ENCODE measurements at places on chromosomes 4 and X.

DNA sequence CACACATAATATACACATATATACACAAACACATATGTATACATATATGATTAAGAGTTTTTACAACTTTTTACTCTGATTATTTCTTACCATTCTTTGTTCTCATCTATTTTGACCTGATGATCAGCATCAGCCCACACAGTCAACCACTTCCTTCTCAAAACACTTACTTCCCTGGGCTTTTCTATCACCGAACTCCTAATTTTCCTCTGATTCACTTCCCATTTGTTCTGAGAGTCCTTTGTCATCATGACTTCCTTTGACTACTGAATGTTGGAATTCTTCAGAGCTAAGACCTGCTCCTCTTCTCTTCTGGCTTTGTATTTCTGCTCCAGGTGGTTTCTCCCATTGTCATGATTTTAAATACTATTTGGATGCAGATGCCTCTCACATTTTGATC, 209.5 kb upstream of the AFF2 start:
- no peak for DNase-seq

DNA sequence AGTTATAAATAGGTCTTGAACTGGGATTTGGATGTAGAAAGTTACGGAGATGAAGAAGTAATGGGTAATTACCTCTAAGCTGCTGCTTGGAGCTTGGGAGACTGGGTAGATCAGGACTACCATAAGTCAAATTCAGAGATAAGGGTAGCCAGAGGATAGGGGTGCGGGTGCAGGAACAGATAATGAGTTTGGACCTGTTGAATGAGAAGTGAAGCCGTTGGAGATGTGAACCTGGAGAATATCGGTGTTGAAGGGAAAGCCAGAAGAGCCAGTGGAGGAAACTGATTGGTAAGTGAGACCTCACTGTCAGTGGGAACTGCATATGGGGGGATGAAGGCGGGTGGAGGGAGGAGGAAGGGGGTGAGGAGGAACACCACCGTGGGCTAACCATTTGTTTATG, 618 bp upstream of the FOXO4 start:
- no peak for DNase-seq

DNA sequence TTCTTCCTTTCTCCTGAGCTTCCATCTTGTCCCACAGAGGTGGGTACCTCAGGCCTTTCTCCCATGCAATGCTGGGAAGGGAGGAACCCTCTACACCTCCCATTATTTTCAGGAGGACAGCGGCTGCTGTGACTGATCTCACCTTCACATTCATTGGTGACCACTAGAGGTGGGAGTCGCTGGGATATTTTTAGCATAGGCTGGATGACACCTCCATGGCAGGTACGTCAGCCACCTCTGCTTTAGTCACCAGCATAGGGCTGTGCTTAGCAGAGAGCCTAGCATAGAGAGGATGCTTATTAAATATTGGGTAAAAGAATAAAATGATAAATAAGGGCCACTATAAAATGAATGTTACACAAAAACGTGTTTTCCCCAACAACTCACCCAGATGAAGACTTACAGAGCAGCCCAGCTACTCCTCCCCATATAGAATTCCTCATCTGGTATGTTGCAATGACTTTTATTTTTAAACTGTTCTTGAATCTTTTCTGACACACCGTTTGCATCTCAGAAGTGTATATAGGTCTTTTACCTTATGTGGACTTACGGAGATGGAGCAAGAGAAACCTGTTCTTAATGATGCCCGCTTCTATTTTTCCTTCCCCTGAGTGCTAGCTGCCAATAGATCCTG, 60.9 kb upstream of the SORBS2 start:
- DNase-seq, result no peak

- no peak for DNase-seq
Observed at GRCh38 chr4:7147261-7147660, 45.1 kb upstream of the SORCS2 start.

GRCh38 chrX:115535844-115536243, 25.1 kb upstream of the PLS3 start:
- DNase-seq, result no peak

- no peak for DNase-seq
Observed at GRCh38 chr4:136935305-136935704, 597.0 kb downstream of the PCDH18 start.

DNA sequence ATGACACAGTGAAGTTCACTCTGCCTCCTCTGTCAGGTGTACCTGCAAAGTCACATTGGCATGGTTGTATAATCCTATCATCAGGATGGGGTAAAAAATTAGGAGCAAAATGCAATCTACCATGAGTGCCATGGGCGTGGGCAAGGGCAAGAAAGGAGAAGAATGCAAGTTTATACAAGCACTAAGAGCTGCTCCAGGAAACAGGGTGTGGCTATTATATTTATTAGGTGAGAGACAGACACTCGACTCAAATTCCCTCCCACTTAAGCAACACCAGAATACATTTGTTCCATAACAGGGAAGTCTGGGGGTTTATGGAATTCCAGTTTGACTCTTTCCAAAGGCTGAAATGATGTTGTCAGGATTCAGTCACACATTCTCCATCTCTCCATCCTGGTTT, 378.8 kb downstream of the BCOR start:
- no peak for DNase-seq

DNA sequence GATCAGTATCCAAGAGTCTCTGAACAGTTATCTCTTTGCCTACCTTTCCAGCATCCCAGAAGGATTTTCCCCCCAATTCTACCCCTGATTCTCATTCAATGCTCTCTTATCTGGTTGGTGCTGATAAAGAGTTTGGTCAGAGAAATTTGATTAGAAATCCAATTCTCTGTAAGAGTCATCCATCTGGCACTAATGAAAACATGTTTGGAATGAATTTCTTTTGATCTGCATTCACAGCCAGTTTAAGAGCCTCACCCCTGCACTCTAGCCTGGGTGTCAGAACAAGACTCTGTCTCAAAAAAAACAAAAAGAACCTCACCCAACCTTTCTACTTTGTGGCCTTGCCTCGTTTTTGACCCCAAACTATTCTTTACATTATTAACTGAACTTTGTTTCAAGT, 122.1 kb downstream of the MANBA start:
- no peak for DNase-seq
